ENCODE measurements at places on chromosomes 6 and 20. TPM values are rescaled to one million over a fixed set of nuclear protein-coding genes. Genes with fewer than 3 reads are reported as not detected.

DNA sequence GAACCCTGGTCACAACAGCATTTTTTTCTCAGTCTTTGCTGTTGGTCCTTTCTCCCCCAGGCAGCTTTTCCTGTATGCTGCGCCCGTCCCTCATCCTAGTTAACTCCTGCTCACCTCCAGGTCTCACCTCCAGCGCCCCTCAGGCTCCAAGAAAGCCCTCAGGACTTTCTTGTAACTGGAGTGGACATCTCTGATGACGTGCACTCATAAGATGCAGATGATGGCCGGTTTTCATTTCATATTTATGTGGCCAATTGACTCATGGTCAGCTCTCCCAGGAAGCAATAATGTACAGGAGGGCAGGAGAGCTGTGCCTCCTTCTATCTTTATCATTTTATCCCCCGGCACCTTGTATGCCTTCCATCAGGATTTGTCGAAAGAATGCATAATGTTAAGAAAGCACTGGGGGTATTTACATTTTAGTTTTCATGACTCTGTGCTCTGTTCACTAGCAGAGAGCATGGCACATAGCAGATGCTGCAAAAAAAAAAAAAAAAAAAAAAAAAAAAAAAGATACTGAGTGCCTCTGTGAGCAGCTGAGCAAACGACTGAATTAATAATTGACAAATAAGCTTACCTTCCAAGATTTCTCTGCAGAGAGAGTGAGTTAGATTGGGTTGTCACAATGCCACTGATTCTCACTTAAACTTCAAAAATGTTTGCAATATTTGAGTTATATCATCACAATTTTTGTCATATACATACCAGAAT, 170.2 kb downstream of the DOK5 start:
- H3K36me3 ChIP-seq = no peaks in the 10 kb centered on the region
- no peak overlapping the region for H3K4me3 ChIP-seq
- H3K4me1 ChIP-seq = no peaks in the 10 kb centered on the region
- H3K27ac ChIP-seq = no peak overlapping the region

DNA sequence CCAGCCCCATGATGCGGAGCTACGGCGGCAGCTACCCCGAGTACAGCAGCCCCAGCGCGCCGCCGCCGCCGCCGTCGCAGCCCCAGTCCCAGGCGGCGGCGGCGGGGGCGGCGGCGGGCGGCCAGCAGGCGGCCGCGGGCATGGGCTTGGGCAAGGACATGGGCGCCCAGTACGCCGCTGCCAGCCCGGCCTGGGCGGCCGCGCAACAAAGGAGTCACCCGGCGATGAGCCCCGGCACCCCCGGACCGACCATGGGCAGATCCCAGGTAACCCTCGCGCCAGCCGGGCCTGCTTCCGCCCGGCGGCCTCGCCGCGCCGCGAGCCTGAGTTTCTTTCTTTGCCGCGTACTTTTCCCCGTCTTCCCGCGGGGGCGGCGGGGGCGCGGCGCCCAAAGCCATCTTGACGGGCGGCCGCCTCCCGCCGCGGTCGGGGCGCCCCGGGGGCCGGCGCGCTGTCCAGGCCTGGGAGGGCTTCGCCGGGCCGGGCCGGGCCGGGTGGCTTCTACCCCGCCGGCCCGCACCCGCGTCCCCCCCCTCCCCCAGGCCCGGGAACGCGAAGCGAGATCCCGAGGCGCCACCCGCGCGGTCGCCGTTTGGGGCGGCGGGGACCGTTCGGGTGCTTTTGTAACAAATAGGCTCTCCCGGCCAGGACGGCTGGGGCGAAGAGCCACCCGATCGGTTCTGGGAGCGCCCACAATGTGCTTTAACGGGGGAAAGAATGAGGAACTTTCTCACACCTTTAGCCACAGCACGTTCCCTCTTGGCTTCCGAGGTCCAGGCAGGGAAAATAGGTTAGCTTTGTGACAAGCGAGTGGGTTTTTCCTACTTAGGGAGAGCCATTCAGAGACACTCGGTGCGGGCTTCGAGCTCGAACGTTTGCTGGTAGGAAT, 2.3 kb downstream of the ARID1B start:
- no peaks in the 10 kb centered on the region for H3K36me3 ChIP-seq

DNA sequence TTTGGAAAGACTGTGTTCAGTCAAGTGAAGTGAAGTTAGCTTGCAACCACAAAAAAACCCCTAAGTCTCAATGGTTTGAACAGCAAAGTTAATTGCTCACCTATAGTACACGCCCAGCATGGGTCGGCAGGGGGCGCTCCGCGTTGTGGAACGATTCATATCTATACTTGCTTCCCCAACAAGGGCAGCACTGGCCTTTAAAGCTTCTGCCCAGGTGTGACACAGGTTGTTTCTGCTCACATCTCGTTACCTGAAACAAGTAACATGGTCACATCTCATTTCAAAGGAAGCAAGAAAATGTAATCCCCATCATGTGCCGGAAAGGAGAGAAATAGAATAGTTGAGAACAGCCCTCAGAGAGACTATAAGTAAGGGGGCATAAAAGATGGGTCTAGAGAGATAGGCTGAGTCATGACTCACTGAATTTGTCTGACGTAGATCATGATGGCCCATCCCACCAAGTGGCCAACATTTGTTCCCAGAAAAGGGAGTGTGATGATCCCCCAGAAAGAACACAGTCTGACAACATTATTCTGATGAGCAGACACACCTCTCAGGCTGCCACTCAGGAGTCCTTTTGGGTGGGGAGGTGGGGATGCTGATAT, 29.0 kb downstream of the HNF4A start:
- H3K36me3 ChIP-seq = no peaks in the 10 kb centered on the region

GRCh38 chr6:38933426-38933825, 115.2 kb upstream of the GLP1R start:
- H3K4me3 ChIP-seq = no peak overlapping the region
- no peaks in the 10 kb centered on the region for H3K36me3 ChIP-seq
- H3K4me1 ChIP-seq = no peaks in the 10 kb centered on the region

The HLA-G gene
- not detected for total RNA-seq

The VIP gene
- not detected for total RNA-seq

The SLC12A5 gene
- total RNA-seq = not detected
